ENCODE measurements at places on chromosomes 11 and 22.

- no peak for DNase-seq
Observed at GRCh38 chr11:35167426-35167954, 28.5 kb downstream of the CD44 start.

DNA sequence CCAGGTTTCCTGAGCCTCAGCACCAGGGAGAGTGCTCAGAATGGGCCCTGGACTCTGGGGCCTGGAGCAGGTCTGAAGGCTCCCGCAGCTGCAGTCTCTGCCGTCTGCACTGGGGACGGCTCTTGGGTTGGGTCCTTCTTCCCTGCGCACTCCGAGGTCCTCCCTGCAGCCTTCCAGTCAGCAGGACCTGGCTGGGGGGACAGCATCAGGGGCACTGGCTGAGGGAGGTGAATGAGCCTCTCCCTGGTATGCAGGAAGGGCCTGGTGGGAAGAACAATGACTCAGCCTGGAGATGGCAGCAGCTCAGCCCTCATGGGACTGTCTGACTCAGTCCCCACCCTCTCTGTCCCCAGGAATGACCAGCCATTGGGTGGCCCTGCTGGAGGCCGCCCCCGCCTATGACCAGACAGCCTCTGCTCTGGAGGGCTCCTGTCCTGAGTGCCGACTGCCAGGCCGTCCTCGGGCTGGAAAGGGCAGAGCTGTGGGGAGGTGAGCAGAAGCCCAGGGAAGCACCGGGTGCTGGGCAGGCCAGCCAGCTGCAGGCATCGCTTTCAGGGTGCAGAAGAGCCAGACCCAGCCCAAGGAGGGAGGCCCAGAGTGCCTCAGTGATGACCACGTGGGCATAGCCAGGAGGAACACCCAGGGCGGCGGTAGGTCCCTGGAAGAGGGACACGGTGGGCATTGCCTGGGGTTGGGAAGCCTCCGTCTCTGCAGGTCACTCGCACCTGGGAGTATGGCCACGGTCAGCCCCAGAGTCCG, 455.0 kb downstream of the BRD1 start:
- no peak for DNase-seq

- DNase-seq: no peak
Observed at GRCh38 chr22:37427135-37427710, at the start of gene ELFN2. Gene ELFN2, minus strand, starts transcription at chr22:37427479. Its CDS starts 51,945 bp downstream, at chr22:37375534.

DNA sequence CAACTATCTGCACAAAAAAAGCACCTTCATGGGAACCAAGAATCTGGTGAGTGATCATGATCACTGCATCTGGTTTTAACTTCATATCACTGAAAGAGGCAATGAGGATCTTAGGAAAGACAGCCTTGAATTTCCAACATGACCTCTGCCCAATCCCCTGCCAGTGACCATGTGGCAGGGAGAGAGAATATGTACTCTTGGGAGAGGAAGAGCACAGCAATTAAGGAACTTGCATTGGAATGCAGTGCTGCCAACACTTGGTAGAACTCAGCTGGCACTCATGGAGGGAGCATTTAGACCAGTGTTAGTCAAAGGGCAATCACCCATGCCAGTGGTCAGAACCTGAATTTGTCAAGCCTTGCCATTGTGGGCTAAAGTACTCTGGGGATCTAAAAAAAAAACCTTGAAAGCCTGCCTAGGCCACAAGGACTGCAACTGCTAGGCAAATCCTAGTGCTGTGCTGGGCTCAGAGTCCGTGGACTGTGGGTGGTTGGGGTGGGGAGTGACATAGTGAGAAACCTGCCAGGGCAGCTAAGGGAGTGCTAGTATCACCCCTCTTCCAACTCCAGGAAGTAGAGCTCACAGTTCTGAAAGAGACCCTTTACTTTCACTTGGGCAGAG, 23.1 kb downstream of the JRKL start:
- DNase-seq: no peak

DNA sequence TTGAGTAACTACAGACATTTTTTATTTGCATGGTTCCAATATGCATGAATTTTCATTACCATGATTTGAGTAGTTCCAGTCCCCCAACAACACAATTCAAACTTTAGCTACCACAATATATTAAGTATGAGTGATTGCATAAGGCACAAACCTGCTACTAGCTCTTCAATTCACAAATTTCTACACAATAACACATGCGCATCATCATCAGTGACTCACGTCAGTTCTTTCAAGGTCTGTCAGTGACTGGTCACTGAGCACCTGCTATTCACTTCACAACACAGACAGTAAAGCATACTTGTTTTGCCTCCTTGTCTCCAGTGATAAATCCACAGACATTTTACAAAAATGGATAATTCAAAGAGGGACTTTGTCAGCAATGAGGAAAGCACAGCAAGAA, 435.1 kb upstream of the CCDC90B start:
- DNase-seq: no peak

DNA sequence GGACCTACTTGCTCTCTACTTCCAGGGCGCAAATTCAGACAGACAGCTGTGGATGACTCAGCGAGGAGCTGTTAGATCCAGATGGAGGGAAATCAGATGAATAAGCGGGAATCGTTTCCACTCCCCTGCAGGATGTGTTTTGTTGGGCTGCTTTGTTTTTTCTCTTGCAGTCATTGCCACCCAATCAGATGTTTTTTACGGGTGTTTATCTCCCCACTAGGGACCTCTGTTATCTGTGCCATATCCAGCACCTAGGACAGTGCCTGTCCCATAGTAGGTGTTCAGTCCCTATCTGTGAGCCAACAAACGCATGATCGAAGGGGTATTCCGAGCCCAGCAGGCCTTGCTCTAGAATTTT, 51.1 kb upstream of the PARVG start:
- no peak for DNase-seq

DNA sequence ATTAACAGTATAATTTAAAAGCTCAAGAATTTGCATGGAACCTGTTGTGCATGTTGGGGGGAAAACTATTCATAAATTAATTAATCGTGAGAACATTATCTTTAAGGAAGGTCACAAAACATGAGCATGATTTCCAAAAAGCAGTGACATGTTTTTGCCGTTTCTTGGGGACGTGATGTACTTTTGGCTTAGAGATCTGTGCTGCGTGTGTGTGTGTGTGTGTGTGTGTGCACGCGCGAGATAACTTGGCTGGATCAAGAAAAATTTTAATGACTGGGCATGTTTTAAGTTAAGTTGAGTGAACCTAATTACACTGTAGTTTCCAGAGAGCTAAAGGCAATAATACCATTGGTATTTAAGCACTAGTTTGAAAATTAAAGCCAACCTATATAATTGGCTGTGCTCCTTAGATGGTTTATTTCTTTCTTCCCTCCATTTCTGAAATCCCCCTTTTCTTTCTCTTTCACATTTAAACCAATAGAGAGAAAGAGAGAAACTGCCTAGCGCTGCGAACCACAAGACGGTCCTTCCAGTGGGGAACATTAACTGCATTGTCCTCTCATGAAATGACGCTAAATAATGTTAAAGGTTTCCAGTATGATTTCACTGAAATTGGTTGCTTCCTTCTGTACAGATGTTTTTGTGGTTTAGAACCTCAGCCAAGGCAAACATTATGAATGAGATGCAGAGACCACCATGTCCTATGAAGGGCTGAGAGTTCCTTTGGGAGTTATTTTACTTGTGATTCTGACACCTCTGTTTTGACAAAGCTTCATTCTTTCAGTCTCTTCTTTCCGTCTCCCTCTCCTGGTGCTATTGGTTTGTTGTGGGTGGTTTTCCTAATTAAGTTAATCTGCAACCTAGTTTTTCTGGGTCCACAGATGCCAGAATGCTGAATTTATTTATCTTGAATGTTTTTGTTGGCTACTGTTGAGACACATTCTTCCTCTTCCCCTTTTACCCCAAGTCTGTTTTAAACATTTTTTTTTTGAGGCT, 51.7 kb downstream of the ZBTB16 start:
- no peak for DNase-seq

DNA sequence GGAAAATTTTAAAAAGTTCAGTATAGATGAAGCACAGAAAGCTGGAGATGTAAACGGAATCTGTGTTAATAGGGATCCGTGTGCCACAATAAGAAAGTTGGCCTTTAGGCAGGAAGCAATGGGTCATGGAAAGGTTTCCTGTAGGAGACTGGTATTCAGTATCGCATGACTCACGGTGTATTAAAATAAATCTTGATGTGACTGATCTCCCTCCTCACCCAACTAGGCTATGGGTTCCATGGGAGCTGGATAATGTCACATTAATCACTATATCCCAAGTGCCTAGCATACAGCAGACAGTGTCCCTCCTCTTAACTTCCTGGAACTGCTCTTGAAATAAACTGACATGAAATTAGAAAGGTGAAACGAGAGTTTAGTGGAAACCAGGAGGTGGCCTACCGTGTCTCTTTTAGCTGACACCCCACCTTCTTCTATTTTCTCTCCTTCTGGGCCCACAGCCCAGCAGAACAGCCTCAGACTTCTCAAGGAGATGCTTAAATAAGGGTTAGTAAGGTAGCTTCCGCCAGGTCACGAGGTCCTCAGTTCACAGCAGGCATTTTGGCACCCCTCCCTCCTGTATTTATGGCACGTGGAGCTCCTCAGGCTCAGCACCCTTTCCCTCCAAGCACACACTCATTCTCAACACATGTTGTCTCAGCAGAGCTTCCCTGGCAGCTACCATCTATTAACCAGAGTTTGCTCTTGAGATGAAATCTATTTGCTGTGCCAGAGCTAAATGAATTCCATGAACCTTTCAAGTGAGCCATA, 118.8 kb downstream of the NXPE2 start:
- DNase-seq: no peak

DNA sequence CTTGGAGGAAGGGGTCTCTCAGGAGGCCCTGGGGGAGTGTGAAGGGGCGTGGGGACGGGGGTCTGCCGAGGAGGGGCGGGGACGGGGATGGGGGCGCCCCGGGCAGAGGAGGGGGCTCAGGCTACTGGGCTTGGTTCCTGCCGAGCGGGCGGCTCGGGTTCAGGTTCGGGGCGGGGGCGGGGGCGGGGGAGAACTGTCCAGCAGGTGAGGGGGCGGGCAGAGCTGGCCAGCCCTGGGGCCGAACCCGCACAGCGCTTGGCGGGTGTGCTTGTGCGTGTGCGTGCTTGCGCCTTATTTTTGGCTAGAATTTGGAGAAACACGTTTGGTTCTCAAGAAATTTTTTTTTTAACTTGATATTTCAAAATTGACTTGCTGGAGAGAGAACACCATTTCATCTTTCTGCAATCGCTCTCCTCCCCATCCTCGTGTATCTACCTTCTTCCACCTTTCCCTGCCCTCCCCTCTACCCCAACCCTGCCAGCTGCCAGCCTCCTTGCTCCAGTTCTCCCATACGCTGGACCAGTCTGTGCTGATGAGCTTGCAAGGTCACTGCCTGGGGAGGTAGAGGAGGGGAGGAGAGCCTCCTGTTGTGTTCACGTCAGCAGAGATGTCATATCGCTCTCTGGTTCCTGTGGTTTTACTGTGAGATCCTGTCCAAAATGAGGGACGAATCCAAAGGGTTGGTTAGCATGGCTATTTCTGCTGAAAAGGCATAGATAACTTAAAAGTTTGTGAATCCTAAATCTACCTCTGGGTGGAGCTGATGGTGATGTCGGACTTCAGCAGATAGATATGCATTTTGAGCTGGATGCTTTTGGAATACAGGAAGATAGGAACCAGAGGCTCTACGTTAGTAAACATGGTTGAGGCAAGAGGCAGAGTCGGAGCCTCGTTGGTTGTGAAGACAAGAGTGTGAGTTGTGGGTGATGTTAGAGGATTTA, 668 bp downstream of the MADD start:
- DNase-seq: no peak

DNA sequence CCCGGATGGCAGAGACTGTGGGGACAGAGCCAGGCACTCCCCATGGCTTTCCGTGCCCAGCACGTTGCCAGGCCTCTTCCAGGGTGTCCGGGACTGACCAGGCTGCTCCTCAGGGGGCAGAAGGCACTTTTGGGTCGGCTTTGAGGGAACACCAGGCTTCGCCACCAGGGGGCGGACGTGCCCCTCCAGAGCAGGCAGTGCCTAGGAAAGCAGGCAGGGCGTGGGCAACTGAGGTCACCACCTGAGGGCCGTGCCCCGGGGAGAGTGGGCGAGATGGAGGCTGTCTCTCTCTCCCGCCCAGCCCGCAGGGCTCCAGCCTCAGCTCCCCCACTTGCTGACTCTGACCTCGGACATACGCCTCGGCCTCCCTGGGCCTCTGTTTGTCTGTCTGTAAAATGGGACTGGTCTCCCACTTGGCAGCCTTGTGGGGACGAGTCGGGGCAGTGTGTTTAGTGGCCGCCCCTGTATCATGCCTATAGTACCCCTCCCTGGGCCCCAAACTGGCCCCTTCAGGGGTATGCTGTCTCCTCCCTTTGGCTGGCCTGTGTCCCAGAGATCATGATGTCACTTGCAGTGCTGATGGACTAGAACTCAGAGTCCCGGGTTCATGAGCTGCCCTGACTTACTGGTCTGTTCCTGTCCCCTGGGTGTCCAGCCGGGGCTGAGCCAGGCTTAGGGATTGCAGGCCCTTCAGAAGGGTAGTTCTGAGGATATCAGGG, 4.4 kb upstream of the PRR5 start:
- peak; percentile 27 for DNase-seq

GRCh38 chr11:113001709-113002108, 40.5 kb downstream of the NCAM1 start:
- DNase-seq: no peak

DNA sequence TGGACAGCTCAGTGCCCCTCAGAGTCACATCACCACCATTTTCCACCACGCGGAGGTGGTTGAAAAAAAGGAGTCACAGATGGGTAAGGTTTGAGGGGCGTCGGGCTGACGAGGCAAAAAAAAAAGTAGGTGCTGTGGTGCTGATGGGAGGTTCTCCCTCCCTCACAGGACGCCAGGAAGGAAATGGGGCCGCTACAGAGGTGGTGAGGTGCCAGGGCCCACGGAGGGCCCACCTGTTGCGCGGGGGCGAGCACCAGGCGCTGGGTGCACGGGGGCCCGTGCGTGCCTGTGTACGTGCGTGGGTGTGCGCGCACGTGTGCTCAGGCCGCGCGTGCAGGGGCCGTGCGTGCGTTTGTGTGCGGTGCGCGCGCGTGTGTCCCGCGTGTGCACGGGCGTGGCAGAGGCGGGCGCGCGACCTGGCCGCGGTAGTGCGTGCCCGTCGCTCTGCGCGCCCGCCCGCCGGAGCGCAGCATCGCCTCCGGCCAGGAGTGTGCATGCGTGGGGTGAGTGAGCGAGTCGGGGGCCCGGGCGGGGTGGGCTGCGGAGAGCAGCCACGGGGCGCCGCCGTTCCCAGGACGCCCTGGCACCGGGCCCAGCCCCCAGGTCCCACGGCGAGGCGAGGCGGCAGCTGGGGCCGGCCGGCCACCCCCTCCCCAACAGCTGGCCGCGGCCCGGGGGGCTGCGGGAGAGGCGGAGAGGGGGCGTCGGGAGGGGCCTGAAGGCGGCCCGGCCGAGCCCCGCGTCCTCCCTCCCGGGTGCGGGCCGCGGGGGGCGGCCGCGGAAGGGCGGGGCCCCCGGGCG, 2.8 kb downstream of the PDGFB start:
- DNase-seq: no peak

- DNase-seq: no peak
Observed at GRCh38 chr22:17862646-17863181, 88.4 kb upstream of the BID start.

Data from AG04450 (cell line).